Right renal pelvis (tissue), 4 donors: ENCODE measurements at places on chromosomes 11 and 22. TPM values are rescaled to one million over a fixed set of nuclear protein-coding genes. Genes with fewer than 3 reads are reported as not detected.

The OLFML1 gene
- 44.1 TPM for polyA plus RNA-seq

The OSM gene
- polyA plus RNA-seq, result 0.22 TPM

The OR8B4 gene
- polyA plus RNA-seq, result not detected

The ZNRF3 gene
- 31.4 TPM for polyA plus RNA-seq

The CYTH4 gene
- polyA plus RNA-seq, result 3.5 TPM

The SLC5A1 gene
- 0.60 TPM for polyA plus RNA-seq

- no peak for DNase-seq
Measured at GRCh38 chr22:24265734-24266133, 4.9 kb upstream of the SPECC1L start.

- DNase-seq, result no peak
Measured at GRCh38 chr11:115067471-115067870, 389.1 kb downstream of the NXPE2 start.

GRCh38 chr11:66885950-66886440 is 29.1 kb downstream of the LRFN4 start:
- DNase-seq, result no peak

GRCh38 chr11:18366286-18366685 is 28.1 kb upstream of the LDHA start:
- no peak for DNase-seq

GRCh38 chr11:121863126-121863525 is 252.9 kb downstream of the BLID start:
- DNase-seq, result no peak

DNA sequence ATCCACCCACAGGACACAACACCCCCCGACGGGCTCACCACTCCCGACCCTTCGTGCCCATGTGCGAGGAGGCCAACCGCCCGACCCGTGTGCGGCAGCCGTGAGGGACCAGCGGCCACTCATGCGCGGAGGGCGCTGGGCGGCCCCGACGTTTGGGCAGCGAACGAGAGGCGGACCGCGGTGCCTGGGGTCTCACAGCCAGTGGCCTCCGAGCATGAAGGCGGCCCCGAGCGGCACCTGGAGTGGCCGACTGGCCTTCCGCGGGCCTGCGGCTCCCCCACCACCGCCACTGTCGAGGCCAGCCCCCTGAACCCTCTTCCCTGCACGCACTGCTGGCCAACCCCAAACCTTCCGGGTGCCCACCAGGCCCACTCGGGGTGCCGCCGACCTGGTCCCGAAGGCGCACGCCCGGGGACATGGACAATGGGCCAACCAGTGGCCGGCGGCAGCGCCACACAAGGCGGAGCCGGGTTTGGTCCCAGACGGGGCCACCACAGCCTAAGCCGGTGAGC is 4274.9 kb upstream of the OR11H1 start:
- no peak for DNase-seq

DNA sequence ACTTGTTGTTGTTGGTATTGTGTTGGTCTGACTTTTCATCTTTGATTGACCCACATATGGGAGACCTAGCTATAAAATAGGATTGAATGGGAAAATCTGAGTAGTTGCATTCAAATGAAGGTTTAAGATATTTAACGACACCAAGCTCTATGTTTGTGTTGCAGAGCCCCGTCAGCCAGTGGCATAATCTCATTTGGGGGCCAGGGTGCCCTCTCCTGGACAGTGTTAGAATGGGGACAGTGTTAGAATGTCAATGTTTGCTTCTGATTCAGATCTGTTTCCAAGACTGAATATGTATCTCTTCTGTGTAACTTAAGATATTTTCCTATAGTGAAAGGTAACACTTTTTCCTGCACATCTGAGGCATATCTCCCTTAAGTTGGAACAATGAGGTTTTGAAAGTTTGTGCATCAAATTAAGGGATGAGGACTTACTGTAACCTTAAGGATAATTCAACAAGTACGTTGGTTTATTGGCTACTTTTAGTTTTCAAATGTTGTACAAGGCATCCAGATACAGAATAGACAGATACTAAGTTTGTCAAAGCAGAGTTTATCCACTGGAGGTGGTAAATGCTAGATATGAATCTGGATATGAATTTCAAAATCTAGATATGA is 5.3 kb upstream of the OR52M1 start:
- DNase-seq, result no peak

GRCh38 chr11:35367491-35367890 is 51.9 kb downstream of the SLC1A2 start:
- no peak for DNase-seq

DNA sequence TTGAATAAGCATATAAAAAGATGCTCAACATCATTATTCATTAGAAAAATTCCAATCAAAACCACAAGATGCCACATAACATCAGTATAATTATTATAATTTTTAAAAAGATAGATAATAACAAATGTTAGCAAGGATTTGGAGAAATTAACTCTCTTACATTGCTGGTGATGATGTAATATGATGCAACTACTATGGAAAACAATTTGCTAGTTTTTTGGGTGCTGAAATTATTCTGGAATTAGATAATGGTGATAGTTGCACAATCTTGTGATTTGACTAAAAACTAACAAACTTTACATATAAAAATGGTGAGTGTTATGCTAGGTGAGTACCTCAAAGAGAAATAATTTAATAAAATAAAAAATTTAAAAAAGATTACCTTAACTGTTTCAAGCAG is 412.2 kb downstream of the LRRC4C start:
- no peak for DNase-seq

- no peak for DNase-seq
Measured at GRCh38 chr11:57424137-57424791, 2.7 kb downstream of the SLC43A3 start.

GRCh38 chr11:111512296-111513239 is at the start of gene BTG4:
BTG4 (minus strand) TSS chr11:111512386; CDS start chr11:111498776, 13,610 bp downstream.
- DNase-seq, result peak; percentile 10

- DNase-seq, result no peak
Measured at GRCh38 chr11:66894141-66894540, 37.3 kb downstream of the LRFN4 start.
